ENCODE measurements at places on chromosomes 6 and 20.

- no peak for DNase-seq
These were observed 640.6 kb upstream of the CHD6 start for GRCh38 chr20:42258564-42259302.

DNA sequence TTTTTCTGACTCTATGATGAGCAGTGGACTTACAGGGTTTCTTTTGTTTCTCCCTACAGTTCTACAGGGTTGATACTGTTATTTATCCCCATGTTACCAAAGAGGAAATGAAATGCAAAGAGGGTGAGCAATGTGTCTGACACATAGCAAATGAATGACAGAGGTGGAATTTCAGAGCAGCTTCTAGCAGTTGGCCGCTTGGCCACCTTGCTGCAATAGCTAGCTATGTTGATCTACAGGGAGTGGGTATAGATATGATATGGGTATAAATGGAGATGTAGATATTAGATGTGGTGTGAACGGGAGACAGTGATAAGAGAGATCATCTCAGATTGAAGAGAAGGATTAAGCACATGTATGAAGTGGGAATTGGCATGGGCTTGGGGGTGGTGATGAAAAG is 10.9 kb upstream of the SLC22A3 start:
- no peak for DNase-seq

DNA sequence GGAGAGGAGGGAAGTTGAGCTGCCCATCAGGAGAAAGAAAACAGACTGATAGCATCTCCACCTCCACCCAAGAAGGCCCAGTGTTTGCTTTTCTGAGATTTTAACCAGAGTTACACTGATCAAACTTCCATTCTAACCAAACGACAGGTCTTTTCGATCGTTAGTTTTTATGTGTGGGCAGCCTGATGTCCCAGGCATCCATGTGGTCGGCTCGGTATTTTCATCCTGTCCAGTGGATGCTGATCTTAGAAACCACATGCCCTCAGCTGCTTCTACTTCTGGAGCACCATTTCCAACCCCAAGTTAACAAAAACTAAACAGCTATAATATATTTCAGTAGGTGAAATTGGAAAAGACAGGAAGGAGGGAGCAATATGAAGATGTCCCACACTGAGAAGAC is 536.8 kb upstream of the JAG1 start:
- no peak for DNase-seq

- no peak for DNase-seq
These were observed 18.1 kb downstream of the SNX3 start for GRCh38 chr6:108242721-108243120.

DNA sequence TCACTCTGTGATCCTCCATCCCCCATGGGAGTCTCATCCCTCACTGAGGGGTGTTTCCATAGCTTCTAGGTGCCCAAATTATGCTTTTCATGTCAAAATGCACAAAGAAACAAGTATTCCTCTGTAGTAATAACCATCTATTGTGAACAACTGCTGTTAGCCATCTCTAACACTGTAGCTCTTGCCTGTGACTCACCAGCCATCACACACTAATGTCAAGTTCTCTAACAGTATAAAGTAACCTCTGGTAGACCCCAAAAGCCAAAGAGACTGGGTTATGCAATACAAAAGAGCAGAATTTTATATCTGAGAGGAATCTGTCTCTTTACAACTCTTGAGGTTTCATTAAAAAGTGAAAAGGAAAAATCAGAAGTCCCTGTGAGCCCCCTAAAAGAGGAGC is 25.4 kb upstream of the IYD start:
- DNase-seq: no peak

GRCh38 chr20:33725607-33726264 is 5.6 kb upstream of the PXMP4 start:
- no peak for DNase-seq

DNA sequence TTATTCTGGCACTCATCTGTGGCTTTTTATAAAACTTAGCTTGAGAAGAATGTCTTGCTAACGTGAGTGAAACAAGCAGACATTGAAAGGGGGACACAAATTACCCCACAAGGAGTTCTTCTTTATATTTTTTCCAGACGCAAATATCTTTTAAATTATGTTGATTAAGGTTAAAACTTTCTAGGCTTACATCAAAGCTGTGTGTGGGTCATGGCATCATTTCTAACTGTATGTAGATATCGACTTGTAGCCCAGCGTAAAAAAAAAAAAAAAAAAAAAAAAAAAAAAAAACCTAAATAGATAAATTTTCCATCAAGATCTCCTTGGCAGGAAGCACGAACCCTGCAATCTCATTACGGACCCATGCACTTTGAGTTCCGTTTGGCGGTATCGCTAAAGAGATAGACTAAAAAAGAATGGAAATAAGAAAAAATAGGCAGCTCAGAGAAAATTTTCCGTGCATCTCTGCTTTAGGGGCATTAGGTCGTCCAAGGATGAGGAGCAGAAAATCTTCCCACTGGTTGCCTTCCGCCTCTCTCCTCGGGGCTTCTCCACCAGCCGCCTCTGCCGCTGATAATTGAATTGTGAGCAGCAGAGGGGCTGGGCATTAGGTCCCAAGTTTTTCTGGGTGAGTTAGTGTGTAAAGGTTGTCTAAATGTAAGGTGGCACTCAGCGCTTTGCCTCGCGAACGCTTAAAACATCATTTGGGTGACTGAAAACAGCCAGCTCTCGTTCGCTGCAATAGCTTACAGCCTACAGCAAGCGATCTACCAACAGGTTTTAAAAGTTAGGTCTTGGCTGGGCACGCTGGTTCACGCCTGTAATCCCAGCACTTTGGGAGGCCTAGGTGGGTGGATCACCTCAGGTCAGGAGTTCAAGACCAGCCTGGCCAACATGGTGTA is 194.0 kb downstream of the TRIM27 start:
- no peak for DNase-seq

DNA sequence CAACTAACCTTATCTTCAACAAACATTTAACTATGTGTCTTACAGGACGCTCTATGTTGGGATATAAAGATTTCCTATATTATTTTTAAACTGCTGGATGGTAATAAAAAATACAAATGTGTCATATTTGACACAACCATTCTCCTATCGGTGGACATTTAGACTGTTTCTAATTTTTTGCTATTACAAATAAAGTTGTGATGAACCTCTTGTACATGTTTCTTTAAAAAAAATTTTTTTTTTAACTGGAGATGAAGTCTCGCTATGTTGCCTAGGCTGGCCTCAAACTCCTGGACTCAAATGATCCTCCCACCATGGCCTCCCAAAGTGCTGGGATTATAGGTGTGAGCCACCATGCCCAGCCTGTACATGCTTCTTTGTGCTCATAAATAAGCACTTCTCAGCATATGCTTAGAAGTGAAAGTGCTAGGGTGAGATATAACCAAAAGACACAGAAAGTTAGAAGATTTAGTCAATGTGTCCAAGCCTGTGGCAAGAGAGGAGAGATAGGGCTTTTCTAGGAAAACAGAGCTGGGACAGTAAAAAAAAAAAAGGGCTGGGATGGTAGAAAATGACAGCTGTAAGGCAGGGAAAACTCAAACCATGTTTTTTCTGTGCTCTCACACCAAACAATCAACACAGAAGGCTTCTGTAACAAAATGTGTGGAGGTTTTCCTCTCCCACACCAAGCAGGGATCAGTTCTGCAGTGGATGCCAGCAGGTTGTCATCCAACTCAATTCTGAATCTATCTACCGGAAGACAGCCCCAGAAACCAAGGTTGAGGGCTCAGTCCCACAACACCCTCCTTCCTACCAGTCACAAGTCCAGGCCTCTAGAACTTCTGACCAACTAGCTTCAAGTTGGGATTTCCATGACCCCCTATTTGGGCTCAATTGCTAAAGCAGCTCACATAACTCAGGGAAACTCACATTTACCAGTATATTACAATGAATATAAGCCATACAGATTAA is 70.0 kb upstream of the SMIM29 start:
- DNase-seq: no peak

DNA sequence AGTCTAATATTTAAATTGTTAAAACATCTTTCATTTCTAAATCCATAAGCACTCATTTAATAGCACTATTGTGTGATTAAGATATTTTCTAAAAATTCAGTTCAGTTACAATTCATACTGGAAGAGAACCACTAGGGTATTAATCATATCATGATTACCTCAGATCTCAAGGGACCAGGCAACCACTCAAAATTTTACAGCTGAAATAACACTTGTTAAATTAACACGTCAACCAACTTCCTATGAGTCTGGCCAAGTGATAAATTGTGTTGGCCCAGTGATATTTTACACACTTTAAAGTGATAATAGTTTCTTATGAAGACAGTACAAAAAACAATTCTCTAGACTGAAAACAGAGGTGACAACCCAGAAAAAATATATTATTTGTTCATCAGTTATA is 869.0 kb upstream of the ADGRB3 start:
- DNase-seq: no peak

DNA sequence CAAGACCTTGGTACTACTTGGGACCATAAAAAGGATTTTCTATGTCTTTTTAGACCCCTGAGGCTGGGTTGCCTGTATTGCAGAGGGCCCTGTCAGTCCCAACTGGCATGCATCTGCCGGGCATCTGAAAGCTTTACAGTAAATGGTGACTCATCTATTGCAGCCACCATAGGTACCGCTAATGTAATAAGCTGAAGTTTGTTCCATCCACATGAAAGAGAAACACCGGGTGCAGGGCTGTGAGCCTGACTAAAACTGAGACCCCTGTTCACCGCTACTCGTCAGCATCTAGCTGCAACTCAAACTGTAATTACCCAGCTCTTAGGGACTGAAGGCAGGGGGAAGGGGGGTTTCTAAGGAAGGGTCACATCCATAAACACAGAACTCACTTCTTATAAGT is 49.5 kb downstream of the TRERF1 start:
- no peak for DNase-seq

Measured in activated CD4-positive, alpha-beta T cell treated with anti-CD3 and anti-CD28 coated beads, Interleukin-2, amount 50 U/mL, for 24 hours (primary cell).